ENCODE measurements at places on chromosomes 11 and 22.
A peak's percentile ranks its signal among the peaks of the same experiment; 100 is the strongest.

DNA sequence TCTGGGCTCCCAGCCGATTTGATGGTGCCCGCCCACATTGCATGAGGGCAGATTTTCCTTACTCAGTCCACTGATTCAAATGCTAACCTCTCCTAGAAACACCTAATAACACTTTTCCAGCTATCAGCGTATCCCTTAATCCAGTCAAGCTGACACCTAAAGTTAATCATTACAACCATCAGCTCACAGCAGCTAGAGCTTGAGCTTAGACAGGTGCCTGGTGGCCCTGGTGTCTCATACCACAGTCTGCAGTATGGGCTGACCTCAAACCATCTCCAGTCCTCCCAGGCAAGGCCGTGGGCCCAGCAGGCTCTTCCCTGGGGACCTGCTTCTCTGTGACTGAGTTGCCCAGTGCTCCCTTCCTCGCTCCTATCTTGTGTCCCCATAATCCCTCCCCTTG is 174.4 kb upstream of the NECTIN1 start:
- no peak for DNase-seq

GRCh38 chr11:116457336-116458007 is 315.3 kb downstream of the BUD13 start:
- no peak for DNase-seq

- DNase-seq, result peak; percentile 25
These were observed 115.1 kb upstream of the RASSF10 start for GRCh38 chr11:12893787-12894672.

DNA sequence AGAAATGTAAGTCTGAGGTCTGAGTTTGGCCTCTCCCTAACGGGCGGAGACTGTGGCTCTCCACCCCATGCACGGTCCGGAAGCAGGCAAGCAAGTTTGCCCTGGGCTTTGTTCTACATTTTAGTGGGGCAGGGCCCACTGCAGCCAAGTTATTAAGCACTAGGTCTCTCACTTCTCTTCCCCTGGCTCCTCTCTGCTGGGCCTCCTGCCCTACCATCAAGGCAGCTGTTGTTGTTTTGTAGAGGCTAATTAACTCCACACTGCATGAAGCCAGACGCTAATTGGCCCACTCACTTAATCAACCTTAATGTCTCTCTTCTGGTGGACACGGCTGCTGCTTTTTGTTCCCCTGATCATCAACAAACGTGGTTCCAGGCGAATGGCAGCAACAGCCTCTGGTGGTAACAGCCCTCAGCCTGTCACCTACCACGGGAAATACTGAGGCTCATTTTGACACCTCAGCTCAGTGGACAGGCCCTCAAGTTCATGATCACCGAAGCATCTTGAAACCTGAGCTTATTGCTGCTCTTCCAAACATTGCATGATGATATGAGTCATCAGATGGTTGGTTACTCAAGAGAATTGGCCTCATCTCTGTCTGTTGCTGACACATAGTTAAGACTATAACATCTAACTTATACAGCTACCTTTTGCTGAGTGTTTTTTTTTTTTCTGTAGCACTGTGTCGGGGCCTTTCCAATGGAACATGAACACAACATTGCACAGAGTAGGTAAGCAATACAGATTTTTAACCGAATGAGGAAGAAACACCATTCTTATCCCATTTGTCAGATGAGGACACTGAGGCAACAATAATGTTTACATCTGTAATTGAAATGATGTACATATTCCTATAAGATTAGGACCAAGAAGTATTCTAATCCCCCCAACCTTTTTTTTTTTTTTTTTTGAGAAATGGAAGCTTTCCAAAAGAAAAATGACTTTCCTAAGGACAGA is 20.8 kb upstream of the LMO2 start:
- no peak for DNase-seq

GRCh38 chr11:126284829-126285228 is 1.9 kb downstream of the TIRAP start:
- peak; percentile 61 for DNase-seq

GRCh38 chr11:73480677-73481076 is 104.5 kb downstream of the RELT start:
- DNase-seq, result no peak

Data from activated naive CD4-positive, alpha-beta T cell (primary cell).